Lung (tissue), 17 donors: ENCODE measurements at places on chromosomes 5 and 9. TPM values are rescaled to one million over a fixed set of nuclear protein-coding genes. Genes with fewer than 3 reads are reported as not detected.

DNA sequence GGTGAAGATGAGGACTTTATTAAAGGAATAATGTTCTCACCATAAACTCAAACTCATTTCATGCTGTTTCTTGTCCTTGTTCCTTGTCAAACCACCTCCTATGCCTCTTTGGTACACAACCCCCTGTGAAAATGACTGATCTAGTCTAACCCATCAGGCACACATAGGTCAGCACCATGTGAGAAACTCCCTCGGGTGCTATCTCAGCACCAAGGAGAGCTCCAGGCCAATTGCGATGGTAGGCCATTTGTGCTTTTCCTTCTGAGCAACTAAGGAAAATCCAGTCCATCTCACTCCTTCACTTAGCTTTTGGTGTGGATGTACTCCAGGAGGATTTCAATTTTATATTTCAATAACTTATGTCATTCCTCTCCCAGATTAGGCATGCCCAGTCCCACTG lies 199.8 kb downstream of the ZNF608 start:
- no peak for DNase-seq

ESM1 gene
- 12.5 TPM for total RNA-seq

GRCh38 chr5:169080448-169080911 lies 220.5 kb downstream of the SLIT3 start:
- DNase-seq, result peak; percentile 24

DNA sequence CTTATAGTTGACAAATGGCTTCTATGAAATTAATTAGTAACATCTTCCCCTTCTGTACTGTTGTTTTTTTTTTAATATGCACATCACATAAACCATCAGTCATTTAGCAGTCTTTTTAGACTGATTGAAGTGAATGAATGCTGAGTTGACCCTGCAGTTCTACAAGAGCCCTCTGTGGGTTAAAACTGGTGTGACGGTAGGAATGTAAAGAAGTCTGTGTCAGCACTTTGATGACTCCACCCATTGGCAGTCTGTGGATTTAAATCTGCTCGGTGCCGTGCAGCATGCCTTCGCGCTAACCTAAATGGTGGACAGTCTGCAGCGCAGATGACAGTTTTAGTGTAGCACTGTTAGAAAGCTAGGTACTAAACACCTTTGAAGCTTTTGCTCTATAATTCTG lies 3.1 kb downstream of the GTF3C4 start:
- DNase-seq, result peak; percentile 43

GRCh38 chr5:72523960-72524582 lies 16.9 kb upstream of the ZNF366 start:
- DNase-seq, result peak; percentile 78

GRCh38 chr5:68347536-68347935 lies 132.0 kb downstream of the PIK3R1 start:
- no peak for DNase-seq

DNA sequence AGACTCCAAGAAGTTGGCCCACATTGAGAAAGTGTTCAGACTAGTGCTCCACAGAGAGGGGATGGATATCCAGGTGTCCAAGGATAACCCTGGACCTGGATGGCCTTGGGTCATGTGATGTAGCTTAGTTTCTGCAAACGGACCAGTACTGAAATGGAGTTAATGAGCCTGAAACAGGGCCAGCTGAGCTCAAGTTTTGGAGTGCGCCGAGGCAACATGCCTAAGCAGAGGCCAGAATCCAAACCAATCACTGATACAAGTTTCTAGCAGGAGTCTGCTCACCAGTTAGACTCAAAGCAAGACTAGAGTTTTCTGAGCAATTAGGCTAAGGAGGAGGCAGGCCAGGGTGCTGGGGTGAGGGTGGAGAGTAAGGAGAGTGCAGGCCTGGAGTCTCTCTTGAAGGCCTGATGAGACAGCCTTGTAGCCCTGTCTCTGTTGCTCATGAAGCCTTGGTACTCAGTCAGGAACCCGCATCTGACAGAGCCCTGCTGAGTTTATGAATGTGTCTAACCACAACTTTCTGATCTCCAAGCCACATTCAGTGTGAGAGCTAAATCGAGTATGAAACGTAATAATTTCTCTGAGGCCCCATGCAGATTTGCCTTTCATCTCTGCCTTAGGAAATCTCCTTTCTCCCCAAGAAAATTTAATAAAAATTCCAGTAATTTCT lies 68.9 kb upstream of the EQTN start:
- DNase-seq, result no peak

DNA sequence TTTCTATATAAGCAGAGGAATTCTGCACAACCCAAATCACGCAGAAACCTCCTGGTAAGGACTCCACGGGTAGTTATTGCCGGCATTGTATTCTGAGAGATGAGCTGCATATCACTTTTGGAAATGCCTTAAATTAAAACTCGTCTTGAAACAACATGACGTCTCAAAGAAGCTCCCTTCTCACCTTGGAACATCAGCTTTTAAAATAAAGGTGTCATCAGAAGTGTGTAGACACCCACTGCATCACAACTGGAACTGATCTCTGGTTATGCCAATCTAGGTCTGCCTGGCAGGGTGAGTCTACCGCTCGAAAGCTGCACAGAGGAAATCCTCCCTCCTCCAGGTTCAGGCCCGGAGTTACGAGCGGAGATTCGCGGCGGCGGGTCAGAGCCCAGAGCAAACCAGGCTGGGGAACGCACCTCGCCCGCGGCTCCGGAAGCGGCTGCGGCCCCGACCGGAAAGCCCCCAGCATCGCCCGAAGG lies 974 bp upstream of the SLC12A2 start:
- DNase-seq, result no peak

GRIA1 gene
- 2.2 TPM for total RNA-seq

PCDHA9 gene
- 0.68 TPM for total RNA-seq

PHF2 gene
- total RNA-seq, result 33.6 TPM

PRR7 gene
- total RNA-seq, result 7.2 TPM

CDX1 gene
- total RNA-seq, result 0.25 TPM

GRCh38 chr9:133633681-133634080 lies 2.5 kb upstream of the DBH start:
- DNase-seq, result no peak

GRCh38 chr5:11527652-11528349 lies 376.4 kb downstream of the CTNND2 start:
- DNase-seq, result no peak

ADGRD2 gene
- total RNA-seq, result not detected
